Activated B cell treated with CpG ODN at 0.5 μM for 24 hours (primary cell): ENCODE measurements at places on chromosomes 13 and 19.

DNA sequence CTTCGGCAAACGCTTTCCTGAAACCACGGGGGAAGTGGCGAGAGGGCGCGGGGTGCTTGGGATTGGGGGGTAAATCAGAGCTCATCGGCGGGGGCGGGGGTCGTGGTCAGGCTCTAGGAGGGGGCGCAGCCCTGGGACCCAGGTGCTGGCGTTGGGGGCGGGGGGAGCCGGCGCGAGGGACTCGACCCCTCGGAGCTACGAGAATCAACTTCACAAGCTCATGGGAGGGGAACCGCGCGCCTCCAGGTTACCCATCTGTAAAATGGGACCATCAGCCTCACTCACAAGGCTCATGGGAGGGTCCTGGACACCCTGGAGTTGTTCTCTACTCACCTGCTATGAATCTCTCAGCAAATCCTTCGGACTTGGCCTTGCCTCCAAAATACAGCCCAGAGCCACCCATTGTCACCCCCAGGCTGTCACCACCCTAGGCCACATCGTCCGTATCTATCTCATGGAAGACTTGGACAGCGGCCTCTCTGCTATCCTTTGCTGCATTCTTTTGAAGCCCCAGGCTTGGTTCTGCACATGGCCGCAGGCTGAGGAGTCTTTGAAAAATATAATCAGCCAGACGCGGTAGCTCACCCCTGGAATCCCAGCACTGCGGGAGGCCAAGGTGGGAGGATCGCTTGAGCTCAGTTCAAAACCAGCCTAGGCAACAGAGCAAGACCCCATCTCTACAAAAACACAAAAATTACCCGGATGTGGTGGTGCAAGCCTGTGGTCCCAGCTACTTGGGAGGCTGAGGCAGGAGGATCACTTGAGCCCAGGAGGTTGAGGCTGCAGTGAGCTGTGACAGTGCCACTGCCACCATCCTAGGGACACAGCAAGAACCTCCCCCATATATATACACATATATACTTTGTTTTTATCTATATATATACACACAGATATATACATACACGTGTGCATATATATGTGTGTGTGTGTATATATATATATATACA lies 939 bp upstream of the RANBP3 start:
- DNase-seq: no peak

DNA sequence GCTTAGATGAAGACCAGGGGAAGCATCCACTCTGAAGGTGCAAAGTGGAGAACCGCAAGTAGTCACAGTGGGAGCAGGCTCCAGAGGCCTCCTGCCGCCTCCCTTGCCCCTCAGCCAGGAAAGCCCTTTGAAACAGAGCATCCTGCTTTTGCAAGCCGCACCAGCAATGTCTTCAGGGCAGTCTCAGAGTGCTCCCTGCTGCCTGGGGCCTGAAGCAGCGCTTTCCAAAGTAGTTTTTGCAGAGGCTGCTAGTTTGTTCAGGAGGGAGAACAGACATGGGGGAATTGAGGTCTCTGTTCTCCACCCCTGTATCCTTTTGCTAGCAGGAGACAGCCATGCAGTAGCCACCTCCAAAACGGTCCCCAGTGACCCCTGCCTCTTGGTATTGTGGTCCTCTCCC lies 15.8 kb upstream of the POP4 start:
- no peak for DNase-seq

GRCh38 chr13:113641426-113641825 lies 16.6 kb downstream of the ATP4B start:
- no peak for DNase-seq

DNA sequence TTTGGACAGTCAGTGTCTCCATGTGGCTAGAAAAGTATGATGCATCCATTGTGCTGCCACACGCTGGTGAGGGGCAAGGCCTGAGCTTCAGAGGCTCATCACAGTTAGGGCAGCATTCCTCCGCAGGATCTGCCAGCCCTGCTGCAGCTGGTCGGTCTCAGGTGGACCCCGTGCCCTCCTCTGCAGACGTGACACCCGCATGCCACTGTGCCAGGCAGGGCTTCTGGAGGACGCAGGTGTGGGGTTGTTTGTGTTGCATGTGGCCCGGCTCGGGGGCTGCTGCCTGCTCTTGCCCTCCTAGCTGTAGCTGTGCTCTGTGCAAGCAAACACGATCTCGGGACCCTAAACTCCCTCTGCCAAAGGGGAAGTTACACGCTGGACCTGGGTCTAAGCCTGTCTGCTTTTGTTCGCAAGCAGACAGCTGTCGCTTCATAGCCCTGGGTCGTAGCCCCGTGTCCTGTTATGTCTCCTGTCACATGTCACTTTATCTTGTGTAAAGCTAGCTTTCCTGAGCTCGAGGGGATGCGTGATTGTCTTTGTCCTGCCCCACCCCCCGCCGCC lies 45.3 kb downstream of the SLC7A9 start:
- no peak for DNase-seq

DNA sequence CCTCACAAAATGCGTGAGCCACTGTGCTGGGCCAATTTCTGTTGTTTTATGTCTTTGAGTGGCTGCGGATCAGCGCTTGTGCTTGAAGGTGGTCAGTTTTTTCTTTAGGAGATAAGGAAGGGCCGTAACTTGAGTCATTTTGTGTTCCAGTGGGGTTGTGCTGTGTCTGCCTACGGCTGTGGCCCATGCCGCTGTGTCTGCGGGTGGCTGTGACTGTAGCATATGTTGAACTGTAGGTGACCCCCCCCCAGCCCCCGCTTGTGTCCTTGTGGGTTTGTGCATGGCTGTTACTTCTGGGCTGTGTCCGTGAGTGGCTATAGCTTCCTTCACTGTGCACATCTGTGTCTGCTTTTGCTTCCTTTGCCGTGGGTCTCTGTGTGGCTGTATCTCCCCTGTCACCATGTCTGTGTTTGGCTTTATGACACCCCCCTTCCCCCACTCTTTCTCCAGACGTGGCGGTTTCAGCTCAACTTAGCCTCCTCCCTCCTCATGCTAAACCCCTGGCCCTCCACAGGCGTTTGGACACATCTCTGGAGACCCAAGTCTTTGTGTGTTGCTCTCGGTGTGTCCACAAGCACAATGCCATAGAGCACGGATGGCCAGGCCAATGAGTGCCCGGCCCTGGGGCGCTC lies 675 bp downstream of the PPP1R14A start:
- no peak for DNase-seq

DNA sequence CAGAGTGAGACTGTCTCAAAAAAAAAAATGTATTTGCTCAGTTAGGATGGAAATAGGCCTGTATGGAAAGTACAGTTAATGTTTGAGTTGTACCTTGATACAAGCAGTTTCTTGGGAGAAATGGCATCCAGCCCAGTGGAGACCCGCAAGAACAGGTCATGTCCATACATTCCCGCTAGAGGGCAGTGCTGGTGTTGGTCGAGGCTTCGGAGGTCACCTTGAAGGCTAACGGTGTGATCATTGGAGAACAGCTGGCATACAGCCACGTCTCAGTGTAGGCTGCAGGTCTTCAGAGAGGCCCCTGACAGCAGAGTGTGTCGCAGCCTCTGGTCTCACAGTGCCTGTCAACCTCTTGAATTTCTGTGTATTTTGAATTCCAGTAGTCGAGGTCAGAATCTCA lies 7.5 kb downstream of the ZNF610 start:
- no peak for DNase-seq

- no peak for DNase-seq
Observed at GRCh38 chr19:51292971-51293370, 18.5 kb upstream of the IGLON5 start.

GRCh38 chr19:13001502-13002165 lies 6.4 kb downstream of the NFIX start:
- no peak for DNase-seq

DNA sequence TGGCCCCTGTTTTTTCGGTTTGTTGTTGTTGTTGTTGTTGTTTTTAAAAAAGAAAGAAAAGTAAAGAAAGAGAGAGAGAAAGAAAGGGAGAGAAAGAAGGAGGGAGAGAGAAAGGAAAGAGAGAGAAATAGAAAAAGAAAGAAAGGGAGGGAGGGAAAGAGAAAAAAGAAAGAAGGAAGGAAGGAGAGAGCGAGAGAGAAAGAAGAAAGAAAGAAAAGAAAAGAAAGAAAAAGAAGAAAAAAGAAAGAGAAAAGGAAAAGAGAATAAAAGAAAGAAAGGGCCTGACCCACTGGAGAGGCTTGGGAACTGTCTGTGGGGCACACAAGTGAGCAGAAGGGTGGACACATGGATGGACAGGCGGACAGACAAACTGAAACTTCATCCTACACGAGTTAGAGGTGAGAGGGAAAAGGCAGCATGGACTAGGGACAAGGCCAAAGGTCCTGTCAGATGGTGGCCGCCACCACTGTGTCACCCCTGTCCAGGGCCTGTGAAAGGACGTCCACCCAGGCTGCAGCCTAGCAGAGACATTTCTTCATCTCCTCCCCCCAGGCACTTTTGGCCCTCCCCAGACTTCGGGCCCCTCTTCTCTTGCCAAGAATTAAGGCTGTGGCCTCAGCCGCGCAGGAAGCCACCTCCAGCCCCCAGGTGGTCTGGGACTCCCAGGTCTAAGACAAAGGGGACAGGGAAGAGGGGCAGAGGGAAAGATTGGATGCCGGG lies 9.1 kb upstream of the BCAM start:
- DNase-seq: no peak

GRCh38 chr19:43739439-43740235 lies 15.1 kb downstream of the SMG9 start:
- no peak for DNase-seq

DNA sequence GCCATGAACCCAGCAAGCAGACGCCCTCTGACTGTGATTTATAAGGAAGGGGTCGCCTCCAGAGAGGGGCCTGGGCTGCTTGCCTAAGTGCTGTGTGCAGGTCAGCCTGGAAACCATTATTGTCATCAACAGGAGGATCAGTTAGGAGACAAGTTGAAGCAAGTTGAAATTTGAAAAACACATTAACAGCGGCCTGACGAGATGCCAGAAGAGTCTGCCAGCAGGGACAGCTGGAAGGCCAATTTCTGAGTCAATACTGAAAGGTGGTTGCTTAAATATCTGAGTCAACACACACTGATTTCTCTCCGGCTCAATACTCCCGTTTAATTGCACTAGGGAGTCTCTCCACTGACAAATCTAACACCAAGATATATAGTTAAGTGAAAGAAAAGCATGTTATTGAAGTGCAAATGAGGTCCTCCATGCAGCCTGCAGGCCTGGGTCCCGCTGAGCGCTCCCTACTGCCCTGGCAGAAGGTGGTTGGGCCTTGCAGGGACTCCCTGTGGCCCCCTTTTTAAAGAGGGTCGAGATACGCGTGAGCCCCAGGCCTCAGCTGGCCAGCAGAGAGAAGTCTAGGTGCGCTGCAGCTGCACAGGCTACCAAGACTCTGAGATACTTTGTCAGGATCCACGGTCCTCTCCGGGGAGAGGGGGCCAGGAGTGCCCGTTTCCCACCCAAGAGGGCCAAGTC lies 91.1 kb downstream of the RNASEH2B start:
- no peak for DNase-seq

DNA sequence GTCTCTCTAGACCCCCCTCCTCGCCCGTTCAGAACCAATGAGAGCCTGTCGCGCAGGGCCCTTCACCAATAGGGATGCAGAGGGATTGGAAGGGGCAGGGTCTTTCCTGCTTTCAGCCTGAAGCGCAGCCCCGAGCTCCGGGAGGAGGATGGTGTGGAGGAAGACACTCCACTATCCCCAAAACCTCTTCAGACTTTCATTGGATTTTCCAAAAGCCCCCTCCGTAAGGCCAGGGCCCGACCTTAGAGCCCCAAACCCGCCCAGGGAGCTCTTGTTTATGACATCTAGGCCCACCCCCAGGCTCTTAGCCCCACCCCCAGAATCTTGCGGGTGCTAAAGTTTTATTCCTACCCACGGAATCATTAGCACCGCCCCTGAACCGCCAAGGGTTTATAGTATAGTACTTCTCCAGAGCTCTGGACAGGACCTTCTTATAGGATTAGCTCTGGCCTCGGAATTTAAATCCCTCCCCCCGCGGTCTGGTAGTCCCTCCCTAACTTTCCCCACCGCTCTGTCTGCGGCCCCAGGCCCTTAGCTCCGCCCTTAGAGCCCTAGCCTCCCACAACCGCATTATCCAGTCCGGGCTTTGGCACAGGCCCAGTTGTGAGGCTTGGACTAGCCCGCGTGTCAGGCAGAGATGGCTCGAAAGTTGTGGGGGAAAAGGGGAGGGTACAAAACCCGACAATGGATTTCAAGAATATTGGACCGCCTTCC lies 6.6 kb upstream of the EML2 start:
- DNase-seq: peak; percentile 64

- no peak for DNase-seq
Observed at GRCh38 chr13:49302817-49303216, 55.1 kb downstream of the CDADC1 start.

GRCh38 chr13:22235285-22235949 lies 564.5 kb downstream of the FGF9 start:
- DNase-seq: no peak

DNA sequence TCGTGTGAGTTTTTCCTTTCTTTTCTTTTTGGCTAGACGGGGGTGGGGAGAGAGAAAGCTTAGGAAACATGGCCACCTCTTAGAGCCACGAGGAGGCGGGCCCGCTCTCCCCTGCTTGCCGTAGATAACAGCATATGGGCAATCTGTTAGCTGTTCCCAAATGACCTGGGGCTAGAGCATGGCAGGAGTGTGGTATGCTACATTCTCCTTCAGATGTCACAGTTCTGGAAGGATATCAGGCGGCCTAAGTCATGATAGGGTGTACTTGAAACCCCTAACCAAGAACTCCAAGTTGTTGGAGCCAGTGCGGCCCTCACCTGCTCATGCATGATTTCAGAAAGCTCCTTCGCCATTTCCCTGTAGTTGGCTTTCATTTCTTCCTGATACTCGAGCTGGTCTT lies 44.3 kb upstream of the SLC15A1 start:
- no peak for DNase-seq

GRCh38 chr13:110350049-110350448 lies 43.0 kb downstream of the COL4A2 start:
- DNase-seq: no peak

DNA sequence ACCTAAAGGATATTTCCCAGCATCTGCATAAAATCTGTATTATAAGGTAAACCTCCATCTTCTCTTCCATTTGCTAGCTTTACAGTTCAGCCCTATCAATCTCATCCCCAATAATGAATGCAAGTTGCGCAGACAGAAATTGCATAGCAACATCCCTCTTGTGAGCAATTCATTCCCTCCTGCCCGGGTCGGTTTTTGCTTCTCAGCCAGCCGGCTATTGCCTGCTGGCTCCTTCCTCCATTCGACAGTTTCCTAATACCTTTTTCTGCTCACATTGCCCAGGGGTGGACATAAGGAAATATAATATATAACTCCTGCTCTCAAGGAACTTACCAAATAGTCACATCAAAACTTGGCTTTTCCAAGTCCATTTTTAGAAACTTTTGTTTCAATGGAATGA lies 125.2 kb downstream of the FGF9 start:
- no peak for DNase-seq

DNA sequence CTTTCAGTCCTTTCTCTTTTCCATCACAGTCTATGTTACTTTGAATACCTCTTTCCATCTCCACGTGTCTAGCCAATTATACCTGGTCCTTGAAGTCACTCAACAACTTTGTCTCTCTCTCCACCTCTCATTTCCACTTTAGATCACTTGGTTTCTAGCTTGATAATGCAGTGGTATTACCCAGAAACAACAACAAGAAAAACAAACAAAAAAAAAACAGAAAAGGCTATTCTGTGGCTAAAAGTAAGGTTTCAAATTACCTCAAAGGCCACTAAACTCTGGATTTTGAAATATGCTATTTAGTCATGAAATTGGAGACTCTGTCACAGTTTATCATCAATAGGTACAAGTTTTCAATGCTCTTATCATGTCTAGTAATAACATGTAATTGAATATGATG lies 184.8 kb downstream of the PCDH9 start:
- DNase-seq: no peak

GRCh38 chr13:71587817-71588216 lies 279.2 kb downstream of the DACH1 start:
- DNase-seq: no peak
